Stimulated activated CD4-positive, alpha-beta T cell treated with anti-CD3 and anti-CD28 coated beads, TNF-alpha, amount 100 ng/mL, for 24 hours (primary cell): ENCODE measurements at places on chromosomes 11 and 22.

DNA sequence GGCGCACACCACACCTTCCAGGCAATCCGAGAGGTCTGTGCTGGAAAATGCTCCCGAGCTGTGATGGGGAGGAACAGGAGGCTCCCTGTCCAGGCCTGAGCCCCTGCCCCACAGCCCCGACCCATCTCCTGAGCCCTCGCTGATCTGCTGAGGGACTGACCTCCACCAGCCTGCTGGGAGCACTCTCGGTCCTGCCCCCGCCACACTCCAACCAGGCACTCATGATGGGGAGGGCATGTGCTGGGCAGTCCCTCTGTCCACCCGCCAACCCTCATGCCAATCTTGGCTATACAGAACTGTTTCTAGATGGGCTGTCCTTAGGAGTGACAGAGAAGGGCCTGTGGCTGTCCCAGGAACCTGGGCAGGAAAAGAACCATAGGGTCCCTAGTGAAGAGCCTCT is 70.8 kb downstream of the TRMU start:
- DNase-seq = no peak

GRCh38 chr22:23837496-23837859 is 1.3 kb downstream of the DERL3 start:
- DNase-seq = no peak

- no peak for DNase-seq
These were observed 219.3 kb upstream of the POU2AF2 start for GRCh38 chr11:111026241-111026640.

DNA sequence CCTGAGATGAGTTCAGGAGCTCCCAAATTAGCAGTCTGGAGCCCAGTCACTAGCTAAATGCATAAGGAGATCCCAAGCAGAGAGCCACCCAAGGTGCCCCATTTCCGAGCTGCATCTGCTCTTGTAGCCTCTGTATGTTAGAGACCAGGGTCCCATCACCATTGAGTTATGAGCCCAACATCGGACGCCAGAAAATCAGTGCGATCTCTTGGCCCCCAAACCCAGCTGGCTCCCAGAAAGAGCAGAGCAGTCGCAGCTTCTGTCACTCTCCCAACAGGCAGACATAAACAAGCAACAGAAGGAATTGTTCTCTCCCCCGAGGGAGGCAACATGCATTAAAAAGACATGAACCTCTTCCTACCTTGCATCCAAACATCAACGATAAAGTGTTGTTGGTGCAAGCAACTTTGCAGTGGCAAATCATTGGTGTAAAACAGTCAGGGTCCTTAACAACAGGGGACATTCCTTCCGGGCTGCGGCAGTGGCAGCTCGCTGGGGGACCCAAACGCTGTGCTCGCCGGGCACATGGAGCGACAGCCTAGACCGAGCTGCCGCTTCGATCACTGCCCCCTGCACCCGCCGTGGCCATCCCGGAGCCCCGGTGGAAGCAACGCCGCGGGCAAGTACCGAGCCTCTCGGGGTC is 907.1 kb downstream of the DLG2 start:
- DNase-seq = no peak
